ENCODE measurements at places on chromosomes 16 and 17. TPM values are rescaled to one million over a fixed set of nuclear protein-coding genes. Genes with fewer than 3 reads are reported as not detected.

GJC1 gene
- total RNA-seq, result 27.2 TPM

DNA sequence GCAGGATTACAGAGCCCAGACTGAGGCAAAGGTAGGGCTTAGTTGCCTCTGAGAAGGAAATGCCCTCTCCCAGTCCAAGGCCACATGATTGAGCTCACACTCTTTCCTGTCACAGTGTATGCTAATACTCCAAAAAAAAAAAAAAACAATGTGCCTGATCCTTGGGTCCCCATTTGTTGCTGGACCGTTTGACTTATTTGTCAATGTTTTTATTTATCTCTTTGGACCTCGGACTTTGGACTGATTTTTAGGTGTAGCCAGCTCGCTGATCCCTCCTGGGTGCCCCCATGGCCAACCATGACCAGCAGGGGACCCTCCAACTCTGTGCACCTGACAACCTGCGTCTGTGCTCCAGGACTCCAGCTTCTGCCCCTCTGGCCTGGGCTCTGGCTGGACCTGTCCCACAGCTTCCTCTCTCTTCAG lies 622 bp upstream of the CCL16 start:
- H3K27ac ChIP-seq, result no peak overlapping the region
- H3K36me3 ChIP-seq, result no peaks in the 10 kb centered on the region
- no peak for DNase-seq
- no peaks in the 10 kb centered on the region for H3K4me1 ChIP-seq
- no peak overlapping the region for H3K4me3 ChIP-seq

DNA sequence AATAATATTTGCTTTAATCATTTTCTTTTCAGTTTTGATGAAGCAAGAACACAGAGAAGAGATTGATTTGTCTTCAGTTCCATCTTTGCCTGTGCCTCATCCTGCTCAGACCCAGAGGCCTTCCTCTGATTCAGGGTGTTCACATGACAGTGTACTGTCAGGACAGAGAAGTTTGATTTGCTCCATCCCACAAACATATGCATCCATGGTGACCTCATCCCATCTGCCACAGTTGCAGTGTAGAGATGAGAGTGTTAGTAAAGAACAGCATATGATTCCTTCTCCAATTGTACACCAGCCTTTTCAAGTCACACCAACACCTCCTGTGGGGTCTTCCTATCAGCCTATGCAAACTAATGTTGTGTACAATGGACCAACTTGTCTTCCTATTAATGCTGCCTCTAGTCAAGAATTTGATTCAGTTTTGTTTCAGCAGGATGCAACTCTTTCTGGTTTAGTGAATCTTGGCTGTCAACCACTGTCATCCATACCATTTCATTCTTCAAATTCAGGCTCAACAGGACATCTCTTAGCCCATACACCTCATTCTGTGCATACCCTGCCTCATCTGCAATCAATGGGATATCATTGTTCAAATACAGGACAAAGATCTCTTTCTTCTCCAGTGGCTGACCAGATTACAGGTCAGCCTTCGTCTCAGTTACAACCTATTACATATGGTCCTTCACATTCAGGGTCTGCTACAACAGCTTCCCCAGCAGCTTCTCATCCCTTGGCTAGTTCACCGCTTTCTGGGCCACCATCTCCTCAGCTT lies 45.0 kb downstream of the ESRP2 start:
- H3K4me1 ChIP-seq, result no peaks in the 10 kb centered on the region
- no peak overlapping the region for H3K4me3 ChIP-seq
- no peak for DNase-seq
- no peaks in the 10 kb centered on the region for H3K27me3 ChIP-seq
- peaks cover 8% of the 10 kb centered on the region for H3K36me3 ChIP-seq

TBC1D3E gene
- total RNA-seq, result not detected

DNA sequence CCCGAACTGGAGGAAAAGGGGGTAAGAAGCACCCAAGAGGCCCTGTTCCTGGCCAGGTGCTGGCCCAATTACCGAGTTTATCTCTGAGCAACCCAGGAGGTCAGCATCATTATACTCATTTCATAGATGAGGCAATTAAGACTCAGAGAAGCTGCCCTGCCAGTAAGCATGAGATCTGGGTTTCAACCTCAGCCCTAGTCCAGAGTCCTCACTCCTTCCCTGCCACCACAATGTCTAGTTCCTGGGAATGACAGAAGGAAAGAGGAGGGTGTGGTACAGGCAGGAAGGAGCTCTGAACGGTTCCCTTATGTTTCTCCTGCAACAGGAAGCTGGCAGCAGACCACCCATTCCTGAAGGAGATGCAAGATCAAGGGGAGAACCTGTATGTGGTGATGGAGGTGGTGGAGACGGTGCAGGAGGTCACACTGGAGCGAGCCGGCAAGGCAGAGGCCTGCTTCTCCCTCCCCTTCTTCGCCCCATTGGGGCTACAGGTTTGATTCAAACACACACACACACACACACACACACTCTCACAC lies 7.4 kb downstream of the GSDMA start:
- no peak overlapping the region for H3K4me3 ChIP-seq
- H3K4me1 ChIP-seq, result no peaks in the 10 kb centered on the region
- H3K27me3 ChIP-seq, result no peaks in the 10 kb centered on the region
- H3K36me3 ChIP-seq, result no peaks in the 10 kb centered on the region
- DNase-seq, result no peak
- no peak overlapping the region for H3K27ac ChIP-seq

- H3K4me1 ChIP-seq, result peaks cover 67% of the 10 kb centered on the region
- H3K27me3 ChIP-seq, result no peaks in the 10 kb centered on the region
- H3K4me3 ChIP-seq, result no peak overlapping the region
- peak overlapping the region; percentile 94 for H3K27ac ChIP-seq
Observed at GRCh38 chr16:53090591-53091411, 36.0 kb downstream of the CHD9 start.

DNA sequence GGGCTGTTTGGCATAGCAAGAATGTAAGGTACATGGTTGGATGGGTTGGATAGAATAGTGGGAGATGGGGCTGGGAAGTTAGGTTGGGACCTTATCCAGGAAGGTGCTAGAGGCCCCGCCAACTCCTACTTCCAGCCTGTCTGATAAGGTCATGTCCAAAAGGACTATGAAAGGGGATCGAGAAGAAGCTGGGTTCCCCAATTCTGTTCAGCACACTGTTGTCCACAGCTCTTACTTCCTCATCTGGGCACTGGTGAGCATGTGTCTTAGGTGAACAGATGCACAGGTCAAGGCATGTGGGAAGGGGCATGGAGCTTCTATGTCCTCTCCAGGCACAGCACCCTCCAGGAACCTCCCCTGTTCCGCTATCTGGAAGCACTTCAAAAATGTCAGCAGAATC lies 5.6 kb upstream of the ULK2 start:
- no peaks in the 10 kb centered on the region for H3K36me3 ChIP-seq
- H3K4me3 ChIP-seq, result no peak overlapping the region

KRT12 gene
- not detected for total RNA-seq

DNA sequence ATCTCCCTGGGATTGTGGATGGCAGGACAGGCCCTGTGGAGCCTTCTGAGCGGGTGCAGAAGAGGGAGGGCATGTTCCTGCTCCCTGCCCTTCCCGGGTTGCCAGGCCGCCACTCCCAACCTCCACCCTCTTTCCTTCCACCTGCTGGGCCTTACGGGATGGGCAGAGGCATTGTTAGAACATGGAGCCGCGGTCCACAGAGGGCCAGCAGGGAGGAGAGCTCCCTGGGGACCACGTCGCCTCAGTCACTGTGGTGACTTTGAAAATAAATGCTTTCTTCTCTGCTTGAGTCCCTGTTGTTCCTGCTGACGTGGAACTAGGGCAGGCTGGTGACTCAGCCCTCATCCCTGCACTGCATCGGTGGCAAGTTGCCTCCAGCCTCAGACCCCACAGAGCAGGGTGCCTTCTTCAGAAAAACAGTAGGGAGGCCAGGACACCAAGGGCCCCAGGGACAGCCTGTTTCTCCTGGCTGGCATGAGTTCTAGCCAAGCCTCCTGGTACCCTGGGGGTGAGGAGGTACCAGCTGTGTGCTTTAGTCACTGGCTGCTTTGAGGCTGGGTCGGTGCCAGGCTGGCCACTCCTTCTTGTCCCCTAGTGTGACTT lies 224.9 kb downstream of the SEC14L1 start:
- no peaks in the 10 kb centered on the region for H3K27me3 ChIP-seq
- no peaks in the 10 kb centered on the region for H3K4me1 ChIP-seq
- no peaks in the 10 kb centered on the region for H3K36me3 ChIP-seq
- H3K27ac ChIP-seq, result peak overlapping the region; percentile 34

Measured in heart left ventricle (tissue), 16 donors.